Aortic smooth muscle cell (primary cell): ENCODE measurements at places on chromosomes 2 and 18. TPM values are rescaled to one million over a fixed set of nuclear protein-coding genes. Genes with fewer than 3 reads are reported as not detected.

The AFF3 gene
- total RNA-seq = under 0.01 TPM in 1 of 2 replicates, not detected in the other

The IHH gene
- under 0.01 TPM in 1 of 2 replicates, not detected in the other for total RNA-seq

The RAB6D gene
- not detected in 2 replicates for total RNA-seq

The CENPA gene
- total RNA-seq = 4.2 and 9.0 TPM in 2 replicates

The LRRTM1 gene
- total RNA-seq = not detected in 2 replicates

The AGPS gene
- 39.4 and 45.4 TPM in 2 replicates for total RNA-seq

The RNF25 gene
- 29.3 and 31.6 TPM in 2 replicates for total RNA-seq

The ANKRD30BL gene
- total RNA-seq = not detected in 2 replicates

The KIF5C gene
- 0.06 and 0.13 TPM in 2 replicates for total RNA-seq

The SCYGR4 gene
- total RNA-seq = not detected in 2 replicates

The RBKS gene
- total RNA-seq = 2.3 and 2.4 TPM in 2 replicates

The ABCG8 gene
- total RNA-seq = not detected in 2 replicates

The G6PC2 gene
- not detected in 2 replicates for total RNA-seq

The CD302 gene
- total RNA-seq = 7.0 and 9.0 TPM in 2 replicates

The MC5R gene
- total RNA-seq = not detected in 2 replicates

The MDH1B gene
- total RNA-seq = 1.3 and 1.7 TPM in 2 replicates
